ENCODE measurements at places on chromosomes 2 and 18. TPM values are rescaled to one million over a fixed set of nuclear protein-coding genes. Genes with fewer than 3 reads are reported as not detected.
A peak's percentile ranks its signal among the peaks of the same experiment; 100 is the strongest.

DNA sequence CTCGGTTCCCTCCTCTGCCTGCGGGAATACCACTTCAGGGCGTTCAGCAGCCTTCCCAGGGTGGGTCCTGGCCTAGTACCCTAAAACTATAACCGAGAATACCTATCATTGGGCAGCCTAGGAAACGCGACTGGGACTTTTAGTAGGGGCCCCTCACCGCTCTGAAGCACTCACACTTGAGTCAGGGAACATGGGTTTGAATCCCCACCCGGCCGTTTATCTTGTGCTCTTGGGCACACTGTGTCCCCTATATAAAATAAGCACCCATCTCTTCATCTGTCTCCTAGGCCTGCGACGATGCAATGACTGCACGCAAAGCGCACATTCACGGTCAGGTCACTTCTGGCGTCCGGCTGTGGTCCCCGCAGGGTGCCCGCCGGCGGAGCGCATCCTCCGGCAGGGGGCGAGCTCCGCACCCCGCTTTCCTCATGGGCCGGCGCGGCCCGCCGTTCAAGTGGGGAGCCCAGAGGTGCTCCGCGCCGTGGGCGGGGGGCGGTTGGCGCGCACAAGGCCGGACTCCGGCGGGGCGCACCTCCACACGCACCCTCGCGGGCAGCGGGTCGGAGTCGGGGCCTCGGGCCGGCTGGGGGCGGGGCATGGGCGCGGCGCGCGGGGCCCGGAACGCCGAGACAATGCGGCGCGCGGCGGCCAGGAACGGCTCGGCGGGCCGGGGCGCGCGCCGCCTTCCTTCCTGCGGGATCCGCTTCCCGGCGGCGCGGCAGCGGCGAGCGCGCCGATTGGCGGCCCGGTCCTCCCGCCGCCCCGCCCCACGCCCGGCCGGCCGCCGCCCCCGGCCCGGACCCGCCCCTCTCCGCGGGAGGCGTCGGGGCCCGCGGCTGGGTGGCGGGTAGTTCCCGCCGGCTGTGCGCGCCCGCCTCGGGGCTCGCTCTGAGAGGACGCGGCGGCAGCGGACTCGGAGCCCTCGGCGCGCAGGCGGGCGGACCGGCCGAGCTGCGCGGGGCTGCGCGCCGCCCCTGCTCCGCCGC, at the start of gene ASAP2:
Gene ASAP2, plus strand, starts transcription at position 850 of the 986 bp plus-strand sequence. CDS start 293 bp downstream, outside the sequence.
- peak; percentile 90 for DNase-seq

- DNase-seq: no peak
Observed at GRCh38 chr2:203579730-203580129, 44.6 kb upstream of the RAPH1 start.

GRCh38 chr2:30356071-30356470, 91.0 kb upstream of the LCLAT1 start:
- no peak for DNase-seq

DNA sequence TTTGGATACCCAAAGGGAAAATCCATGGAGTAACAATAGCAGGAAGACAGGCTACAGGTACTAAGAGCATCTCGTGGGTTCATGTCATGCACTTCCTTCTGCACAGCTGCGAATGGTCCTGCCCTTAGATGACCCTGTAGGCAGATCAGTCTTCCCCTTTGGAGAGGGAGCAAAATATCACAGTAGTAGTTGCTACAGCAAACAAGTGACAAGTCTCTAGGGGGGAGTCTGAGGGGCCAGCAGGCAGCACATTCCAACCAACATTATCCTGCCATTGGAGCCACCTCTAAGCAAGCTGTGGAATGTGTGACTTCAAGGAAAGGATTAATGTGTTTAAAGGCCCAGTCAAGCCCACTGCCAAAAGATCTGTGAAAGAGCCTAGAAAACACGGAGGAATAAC, 273.2 kb upstream of the PARD3B start:
- DNase-seq: no peak

- DNase-seq: no peak
Observed at GRCh38 chr2:80073134-80073561, 231.4 kb downstream of the LRRTM1 start.

- no peak for DNase-seq
Observed at GRCh38 chr2:177585234-177585863, 192.8 kb downstream of the AGPS start.

- no peak for DNase-seq
Observed at GRCh38 chr2:47779426-47779790, 3.5 kb upstream of the MSH6 start.

- DNase-seq: no peak
Observed at GRCh38 chr18:65846107-65846506, 95.3 kb downstream of the CDH7 start.

DNA sequence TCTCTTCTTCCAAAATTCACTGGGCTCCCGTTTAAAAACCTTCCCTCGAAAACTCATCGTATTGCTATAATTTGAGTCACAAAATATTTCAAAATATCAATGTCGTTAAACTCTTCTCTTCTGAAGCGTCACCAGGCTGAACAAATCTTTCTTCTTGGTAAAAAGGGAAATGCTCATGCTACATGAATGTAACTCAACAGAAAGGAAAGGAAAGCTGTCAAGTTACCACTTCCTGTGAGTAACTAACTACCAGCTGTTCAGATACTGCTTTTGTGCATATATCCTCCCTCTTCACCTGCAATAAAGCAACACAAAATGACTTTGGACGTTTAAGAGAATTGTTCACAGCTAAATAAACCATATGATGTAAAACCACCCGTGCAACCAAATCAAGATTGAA, 95.4 kb downstream of the DOCK10 start:
- peak; percentile 58 for DNase-seq

DNA sequence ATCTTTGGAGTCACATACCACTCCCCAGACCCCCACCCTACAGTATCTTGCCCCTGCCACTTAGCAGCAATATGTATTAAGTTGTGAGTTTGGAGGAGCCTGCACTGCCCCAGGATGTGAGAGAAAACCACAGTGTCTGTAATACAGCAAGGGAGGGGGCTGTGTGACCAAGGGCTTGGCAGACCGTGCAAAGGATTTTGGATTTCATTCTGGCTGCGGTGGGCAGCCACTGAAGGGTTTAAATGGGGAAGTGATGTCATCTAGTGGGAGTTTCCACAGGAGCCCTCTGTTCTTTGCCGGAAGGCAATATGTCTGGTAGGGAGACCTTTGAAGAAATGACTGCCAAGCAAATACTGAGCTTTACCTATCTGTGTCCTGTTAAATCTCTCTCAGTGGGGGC, 202.4 kb downstream of the FHOD3 start:
- peak; percentile 54 for DNase-seq

GRCh38 chr2:14535156-14535555, 97.4 kb upstream of the LRATD1 start:
- DNase-seq: no peak

- DNase-seq: no peak
Observed at GRCh38 chr2:196487417-196487816, 152.1 kb upstream of the CCDC150 start.

- no peak for DNase-seq
Observed at GRCh38 chr2:21175895-21176646, 52.3 kb downstream of the TDRD15 start.

- DNase-seq: no peak
Observed at GRCh38 chr2:102515851-102516250, 42.8 kb downstream of the SLC9A4 start.

DNA sequence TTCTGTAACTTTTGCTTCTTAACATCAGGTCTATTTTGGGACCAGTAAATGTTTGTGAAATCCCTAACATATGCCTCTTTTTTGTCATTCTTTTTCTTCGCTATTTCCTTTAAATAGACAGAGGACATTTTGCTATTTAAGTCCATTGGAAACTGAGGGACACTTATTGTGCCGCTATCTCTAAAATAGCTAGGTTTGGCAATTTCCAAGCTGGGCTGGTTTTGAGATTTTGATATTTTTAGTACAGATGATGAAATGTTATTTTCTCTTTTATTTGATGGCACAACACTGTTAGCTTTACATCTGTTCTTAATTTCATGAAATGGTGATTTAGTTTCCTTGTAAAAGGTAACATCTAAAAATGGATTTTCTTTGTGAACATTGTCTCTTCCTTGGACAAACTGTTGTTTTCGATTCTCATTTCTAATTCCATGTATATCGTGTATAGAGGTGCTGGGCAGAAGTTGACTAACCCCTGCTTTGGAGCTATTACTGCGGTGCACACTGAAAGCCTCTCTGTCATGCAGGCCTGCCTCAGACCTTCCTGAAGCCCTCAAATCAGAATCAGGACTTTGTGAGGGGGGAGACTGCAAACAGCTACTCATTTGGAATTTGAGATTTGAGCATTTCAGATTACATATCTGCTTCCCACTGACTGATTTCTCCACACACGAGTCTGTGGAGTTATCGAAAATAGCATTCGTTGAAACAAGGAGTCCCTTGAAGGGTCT, 594 bp downstream of the RAD51AP2 start:
- DNase-seq: peak; percentile 20

DNA sequence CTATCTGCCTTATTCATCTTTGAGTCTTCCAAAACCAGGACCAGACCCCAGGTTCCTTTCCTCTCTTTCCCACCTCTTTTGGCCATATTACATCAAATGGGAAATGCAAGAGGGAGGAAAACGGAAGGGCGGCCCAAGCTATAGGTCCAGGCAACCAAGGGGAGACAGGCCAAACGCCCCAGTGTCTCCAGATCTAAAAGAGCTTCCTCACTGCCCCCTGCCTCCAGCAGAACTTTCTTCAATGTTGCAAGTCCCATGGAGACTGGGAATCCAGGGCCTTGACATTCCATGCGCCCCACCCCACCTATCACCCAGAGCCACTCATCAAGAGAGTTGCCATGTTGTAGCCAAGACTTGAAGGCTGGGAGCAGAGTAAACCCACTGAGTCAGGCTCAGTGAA, 15.4 kb downstream of the TNS1 start:
- no peak for DNase-seq

DNA sequence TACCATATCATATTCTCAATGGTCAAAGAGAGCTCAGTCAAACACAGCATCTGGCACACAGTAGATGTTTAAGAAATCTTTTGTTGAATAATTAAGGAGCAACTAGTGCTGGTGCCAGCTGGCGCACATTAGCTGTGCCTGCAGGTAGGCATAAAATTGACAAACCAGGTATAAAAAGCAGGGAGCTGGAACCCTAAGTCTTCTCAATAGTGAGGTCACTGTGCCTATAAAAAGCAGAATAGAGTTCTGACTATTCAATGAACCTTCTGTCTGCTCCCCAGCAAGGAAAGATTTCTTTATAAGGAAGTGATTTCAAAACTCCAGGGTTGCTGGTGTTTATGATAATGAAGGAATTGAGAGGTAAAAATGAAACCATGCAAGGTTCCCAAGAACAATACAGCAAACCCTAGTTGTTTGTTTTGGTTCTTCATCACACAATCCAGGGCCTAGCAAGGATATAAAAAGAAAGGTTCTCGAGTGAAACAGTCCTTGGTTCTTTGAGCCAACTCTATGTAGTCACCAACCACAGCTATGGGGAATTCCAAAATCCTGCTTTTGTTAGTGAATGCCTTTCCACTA, 76.1 kb downstream of the THADA start:
- peak; percentile 85 for DNase-seq

DNA sequence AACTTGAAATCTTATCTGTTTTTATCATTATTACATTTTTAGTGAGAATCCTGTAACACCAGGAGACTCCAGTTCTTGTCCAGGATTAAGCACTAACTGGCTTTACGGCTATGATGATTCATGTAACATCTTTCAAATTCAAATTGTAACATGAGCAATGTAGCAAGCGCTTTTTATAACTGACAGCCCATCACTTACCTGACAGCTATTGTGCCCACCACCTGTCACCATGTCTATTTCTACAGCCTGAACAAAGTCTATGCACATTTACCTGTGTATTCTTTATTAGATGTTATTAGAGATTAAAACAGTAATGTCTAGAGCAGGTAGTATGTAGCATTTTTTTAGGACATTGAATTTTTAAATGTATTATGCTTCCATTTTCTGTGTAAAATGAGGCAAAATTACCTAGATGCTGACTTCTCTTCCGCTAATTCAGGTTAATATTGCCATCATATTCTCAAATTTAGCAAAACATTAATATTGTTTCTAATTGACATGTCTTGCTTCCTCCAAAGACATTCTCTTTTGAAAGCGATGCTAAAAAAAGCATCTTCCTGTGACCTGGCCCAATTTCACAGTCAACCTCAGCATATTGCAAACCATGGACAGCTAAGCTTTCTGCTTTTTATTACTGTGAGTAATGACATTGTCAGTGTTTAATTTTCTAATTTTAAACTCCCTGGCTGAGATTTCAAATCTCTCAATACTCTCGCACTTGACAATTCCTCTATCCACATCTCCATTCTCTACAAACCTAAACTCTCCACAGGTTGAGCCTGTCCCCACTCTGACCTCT, 37.8 kb downstream of the RIT2 start:
- DNase-seq: no peak

GRCh38 chr2:233822781-233823730, 31.3 kb downstream of the HJURP start:
- no peak for DNase-seq

GRCh38 chr2:66576311-66576560, 141.3 kb downstream of the MEIS1 start:
- no peak for DNase-seq

- DNase-seq: peak; percentile 97
Observed at GRCh38 chr2:178480227-178481181, at the start of gene PLEKHA3. TSS of gene PLEKHA3 (plus strand) at chr2:178480457. CDS start at chr2:178480870, 413 bp downstream.

DNA sequence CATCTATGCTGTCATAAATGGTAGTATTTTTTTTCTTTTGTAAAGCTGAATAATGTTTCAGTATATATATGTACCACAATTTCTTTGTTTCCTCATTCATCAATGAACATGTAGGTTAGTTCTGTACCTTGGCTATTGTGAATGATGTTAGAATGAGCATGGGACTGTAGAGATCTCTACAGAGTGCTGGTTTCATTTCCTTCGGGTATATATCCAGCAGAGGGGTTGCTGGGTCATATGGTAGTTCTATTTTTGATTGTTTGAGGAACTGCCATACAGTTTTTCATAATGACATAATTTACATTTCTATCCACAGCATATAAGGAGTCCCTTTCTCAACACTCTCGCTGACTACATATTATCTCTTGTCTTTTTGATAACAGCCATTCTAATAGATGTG, 243.5 kb downstream of the CDH7 start:
- no peak for DNase-seq

KCNF1 gene
- not detected for total RNA-seq

ZNF512 gene
- 26.1 TPM for total RNA-seq

ABCG8 gene
- total RNA-seq: not detected

IL36A gene
- not detected for total RNA-seq

EVX2 gene
- total RNA-seq: not detected

WNT6 gene
- total RNA-seq: not detected

PROC gene
- not detected for total RNA-seq

DPP4 gene
- total RNA-seq: 0.17 TPM

C1GALT1C1L gene
- total RNA-seq: 1.3 TPM

FEV gene
- not detected for total RNA-seq

ZNF804A gene
- 1.5 TPM for total RNA-seq

MSH2 gene
- 75.1 TPM for total RNA-seq

LIMS4 gene
- 0.24 TPM for total RNA-seq

CABLES1 gene
- 7.8 TPM for total RNA-seq

TFCP2L1 gene
- 0.51 TPM for total RNA-seq

CD207 gene
- not detected for total RNA-seq

DHRS9 gene
- 0.39 TPM for total RNA-seq

ATL2 gene
- total RNA-seq: 132 TPM
